ENCODE measurements at places on chromosomes 16 and 17.

- no peak for DNase-seq
These were observed 1621.6 kb downstream of the CDH8 start for GRCh38 chr16:60414613-60415012.

- DNase-seq: no peak
These were observed 8.9 kb upstream of the TMEM220 start for GRCh38 chr17:10738521-10739258.

GRCh38 chr17:58630883-58631522 is 60.8 kb downstream of the TEX14 start:
- DNase-seq: no peak

- no peak for DNase-seq
These were observed 8.2 kb downstream of the FAM20A start for GRCh38 chr17:68592682-68593641.

GRCh38 chr16:67872131-67872630 is 671 bp upstream of the EDC4 start:
- no peak for DNase-seq

GRCh38 chr17:46889992-46890564 is 32.9 kb upstream of the GOSR2 start:
- DNase-seq: no peak

DNA sequence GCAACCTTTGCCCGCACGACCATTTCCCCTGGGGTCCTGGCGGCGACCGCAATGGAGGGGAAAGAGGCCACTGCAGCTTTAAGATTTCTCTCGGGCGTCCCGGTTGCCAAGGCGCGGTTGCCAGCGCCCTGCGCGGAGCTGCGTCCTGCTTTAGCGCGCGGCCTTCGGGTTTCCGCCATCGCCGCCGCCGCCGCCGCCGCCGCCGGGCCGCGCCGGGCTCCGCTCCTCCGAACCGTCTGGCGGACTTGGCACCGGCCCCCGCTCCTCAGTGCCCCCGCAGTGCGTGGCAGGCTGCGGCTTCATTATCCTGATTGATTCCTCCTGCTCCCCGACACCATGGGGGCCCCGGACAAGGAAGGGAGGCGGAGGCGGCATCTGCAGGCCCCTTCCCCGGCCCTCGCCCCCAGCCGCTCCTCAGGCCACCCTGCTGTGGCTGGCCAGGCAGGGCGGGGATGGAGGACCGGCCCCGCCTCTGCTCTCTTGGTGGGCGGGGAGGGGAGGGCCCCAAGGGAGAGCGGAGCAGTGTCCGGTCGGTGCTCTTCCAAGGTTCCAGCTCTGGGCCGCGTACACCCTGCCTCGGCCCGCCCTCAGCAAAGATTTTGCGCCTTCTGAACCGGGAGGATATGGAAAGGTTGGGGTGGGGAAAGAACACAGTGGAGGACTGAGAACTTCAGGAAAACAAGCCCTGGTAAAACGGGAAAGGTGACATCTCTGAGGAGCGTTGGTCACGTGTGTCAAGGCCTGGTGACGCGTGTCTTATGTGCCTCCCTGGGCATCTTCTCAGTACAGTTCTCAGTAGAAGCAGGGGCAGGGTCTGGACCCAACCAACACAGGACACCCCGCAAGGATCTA is 34.0 kb downstream of the NEUROD2 start:
- peak; percentile 70 for DNase-seq
